ENCODE measurements at places on chromosomes 2 and 18.

GRCh38 chr2:239788576-239789098, 236.5 kb downstream of the NDUFA10 start:
- no peak for DNase-seq

- DNase-seq: no peak
These were observed 17.3 kb downstream of the GRHL1 start for GRCh38 chr2:9968553-9969497.

- no peak for DNase-seq
These were observed 11.6 kb upstream of the TAF1B start for GRCh38 chr2:9831670-9832069.

- DNase-seq: no peak
These were observed 15.9 kb upstream of the LRRTM4 start for GRCh38 chr2:77538031-77538430.

DNA sequence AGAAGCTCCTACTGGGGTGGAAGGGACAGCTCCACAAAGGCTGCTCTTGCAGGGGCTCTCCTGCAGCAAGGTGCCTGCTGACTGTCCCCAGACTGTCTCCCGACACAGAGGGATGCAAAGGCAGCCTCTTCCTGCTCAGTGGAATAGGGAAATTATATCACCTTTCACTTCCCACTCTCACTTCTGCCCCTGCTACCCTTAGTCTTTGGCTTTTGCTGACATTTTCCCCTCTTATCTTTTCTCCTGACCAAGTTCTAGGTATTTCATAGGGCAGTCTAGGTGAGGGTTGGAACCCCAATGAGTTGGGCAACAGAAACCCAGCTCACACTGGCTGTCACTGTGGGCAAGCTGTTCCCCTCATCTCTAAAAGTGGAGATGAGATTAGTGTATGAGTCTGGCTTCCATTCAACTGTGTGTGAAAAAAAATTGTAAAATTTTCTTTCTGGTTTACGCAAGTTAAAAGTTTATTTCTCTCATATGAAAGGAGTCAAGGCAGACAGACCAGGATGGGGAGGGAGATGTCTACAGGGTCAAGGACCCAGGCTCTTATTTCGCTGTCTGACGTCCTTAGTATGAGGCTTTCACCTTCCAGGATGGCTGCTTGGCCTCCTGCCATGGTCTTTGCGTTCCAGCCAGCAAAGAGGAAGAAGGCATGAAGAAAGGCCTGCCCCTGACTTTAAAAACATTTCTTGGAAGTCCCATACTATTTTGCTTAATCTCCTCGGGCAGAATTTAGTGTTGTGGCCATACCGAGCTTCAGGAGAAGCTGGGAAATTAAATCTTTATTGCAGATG, 7.5 kb upstream of the MOCOS start:
- DNase-seq: no peak

GRCh38 chr18:62485684-62486083, 37.1 kb upstream of the ZCCHC2 start:
- no peak for DNase-seq

DNA sequence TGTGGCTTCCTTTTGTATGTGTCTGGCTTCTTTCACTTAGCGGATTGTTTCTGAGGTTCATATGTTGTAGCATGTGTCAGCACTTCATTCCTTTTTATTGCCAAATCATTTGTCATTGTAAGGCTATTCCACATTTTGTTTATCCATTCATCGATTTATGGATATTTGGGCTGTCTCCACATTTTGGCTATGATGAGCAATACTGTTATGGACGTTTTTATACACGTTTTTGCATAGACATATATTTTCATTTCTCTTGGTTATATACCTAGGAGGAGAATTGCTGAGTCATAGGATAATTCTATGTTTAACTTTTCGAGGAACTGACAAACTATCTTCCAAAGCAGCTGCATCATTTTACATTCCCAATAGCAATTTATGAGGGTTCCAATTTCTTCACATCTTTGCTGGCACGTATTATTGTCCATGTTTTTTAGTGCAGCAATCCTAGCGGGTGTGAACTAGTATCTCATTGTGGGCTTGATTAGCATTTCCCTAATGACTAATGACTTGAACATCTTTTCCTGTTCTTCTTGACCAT, 48.1 kb upstream of the TBC1D8 start:
- DNase-seq: no peak

DNA sequence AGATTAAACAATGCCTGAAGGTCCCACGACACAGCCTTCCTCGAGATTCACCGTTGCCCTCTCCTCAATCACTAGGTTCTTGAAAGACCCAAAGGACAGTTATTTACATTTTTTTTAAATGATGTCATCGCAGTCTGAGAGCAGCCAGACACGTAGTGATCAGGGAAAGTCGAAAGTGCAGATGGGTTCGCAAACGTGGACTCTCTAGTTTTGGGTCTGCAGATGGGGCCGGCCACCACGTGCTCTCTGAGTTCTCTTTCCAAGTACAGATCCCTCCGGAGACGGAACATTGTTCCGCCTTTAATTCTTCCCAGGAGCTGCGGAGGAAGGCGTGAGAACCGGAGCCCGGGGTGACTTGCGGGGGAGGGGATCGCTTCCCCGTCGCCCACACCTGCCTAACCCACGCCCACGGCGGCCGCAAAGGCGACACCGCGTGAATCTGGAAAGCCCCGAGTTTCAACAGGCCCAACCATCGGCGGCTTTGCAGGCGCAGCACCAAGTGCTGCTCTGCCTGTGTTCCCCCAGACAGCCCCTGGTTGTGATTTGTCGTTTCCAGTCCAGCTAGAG, 54.3 kb downstream of the PKDCC start:
- DNase-seq: peak; percentile 89

- no peak for DNase-seq
These were observed 428.2 kb upstream of the ETAA1 start for GRCh38 chr2:66968946-66969345.

DNA sequence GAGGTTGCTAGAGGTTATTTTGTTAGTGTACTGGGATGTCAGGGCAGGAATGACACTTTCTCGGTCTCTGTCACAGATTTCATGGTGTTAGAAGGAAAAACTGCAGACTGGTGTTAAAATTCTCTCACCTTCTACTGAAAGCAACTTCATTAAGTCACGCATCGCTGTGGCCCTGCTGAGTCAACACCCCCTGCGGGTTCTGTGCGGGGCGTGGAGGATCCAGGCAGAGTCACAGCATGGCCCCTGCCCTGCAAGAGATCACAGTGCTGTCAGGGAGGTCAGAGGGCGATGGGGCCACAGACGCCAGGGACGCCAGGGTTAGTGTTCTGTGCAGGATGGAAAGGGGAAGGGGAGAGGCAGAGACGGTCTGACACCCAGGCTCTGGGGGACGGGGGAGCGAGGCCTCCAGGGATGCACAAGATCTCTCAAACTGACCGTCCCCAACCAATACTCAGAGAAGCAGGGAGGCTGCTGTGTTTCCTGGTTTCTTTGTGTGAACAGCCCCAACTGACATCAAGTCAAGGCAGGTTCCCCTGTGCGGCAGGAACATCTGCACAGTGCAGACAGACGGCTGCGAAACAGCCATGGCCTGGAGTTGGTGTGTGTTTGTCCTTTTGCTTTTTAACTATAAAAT, 354.9 kb upstream of the SALL3 start:
- no peak for DNase-seq

GRCh38 chr2:56128235-56128634, 55.6 kb upstream of the CCDC85A start:
- DNase-seq: no peak

GRCh38 chr2:174247474-174248186, 702 bp downstream of the OLA1 start:
- DNase-seq: no peak

DNA sequence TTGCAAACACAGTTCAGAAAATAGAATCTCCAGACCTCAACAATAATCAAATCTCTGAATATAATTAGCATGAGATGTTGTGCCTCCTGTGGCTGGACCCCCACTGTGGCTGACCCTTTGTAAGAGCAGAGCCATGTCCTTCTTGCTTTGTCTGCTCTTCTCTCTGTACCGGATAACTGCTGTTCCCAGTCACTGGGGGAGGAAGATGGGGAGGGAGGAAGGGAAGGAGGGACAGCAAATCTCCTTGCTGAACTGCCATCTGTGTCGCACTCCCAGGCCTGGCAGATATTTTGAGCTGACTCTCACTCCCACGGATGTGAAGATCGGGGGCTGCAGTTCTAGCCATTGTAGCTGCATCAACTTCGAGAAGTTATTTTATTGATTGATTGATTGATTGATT, 319.0 kb upstream of the CXCR4 start:
- no peak for DNase-seq

DNA sequence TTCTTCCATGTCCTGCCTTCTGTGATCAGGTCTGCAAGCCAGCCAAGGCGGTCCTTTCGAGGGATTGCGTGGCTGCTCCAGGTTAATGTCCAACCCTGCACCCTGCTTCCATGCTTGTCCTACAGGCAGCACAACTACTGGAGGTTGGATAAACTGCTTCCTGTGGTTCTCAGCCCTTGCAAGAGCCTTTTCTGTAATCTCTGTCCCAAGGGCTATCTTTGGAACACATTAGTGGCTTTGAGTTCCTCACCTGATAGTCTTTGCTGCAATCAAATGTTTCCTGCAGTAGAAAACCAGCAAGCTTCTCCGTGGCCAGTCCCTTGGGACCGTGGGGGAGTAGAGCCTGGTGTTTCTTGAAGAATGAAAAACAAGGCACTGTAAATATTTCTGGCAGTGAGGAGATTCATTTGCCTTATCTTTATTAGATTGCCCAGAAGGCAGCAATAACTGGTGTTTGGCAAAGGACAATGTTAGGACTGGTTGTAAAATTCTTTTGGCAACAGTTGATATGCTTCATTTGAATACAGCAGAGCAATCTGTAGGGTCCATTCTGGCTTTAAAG, 214.4 kb downstream of the FHOD3 start:
- DNase-seq: no peak

DNA sequence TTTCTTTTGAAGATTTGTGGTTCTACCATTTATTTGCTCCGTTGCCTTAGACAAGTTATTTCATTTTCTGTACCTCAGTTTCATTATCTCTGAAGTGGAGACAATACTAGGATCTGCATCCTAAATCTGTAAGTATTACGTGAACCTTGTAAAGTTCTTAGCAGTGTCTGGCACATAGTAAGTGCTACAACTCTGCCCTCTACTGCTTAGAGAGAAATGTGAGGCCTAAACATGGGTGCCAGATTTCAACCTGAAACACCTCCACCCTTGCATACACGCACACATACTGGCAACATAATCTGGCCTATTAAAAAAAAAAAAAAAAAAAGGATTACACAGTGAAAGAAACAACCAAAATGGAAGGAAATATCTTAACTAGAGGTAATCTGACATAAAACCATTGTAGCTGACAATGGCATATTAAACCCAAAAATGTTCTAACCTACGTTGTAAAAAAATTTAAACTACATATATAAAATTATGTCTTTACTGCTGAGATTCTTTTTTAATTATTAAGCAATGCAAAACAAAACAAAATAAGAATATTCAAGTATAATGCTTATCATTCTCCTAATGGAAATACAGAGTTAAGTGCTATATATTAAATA, 132.6 kb downstream of the MAP2 start:
- no peak for DNase-seq

DNA sequence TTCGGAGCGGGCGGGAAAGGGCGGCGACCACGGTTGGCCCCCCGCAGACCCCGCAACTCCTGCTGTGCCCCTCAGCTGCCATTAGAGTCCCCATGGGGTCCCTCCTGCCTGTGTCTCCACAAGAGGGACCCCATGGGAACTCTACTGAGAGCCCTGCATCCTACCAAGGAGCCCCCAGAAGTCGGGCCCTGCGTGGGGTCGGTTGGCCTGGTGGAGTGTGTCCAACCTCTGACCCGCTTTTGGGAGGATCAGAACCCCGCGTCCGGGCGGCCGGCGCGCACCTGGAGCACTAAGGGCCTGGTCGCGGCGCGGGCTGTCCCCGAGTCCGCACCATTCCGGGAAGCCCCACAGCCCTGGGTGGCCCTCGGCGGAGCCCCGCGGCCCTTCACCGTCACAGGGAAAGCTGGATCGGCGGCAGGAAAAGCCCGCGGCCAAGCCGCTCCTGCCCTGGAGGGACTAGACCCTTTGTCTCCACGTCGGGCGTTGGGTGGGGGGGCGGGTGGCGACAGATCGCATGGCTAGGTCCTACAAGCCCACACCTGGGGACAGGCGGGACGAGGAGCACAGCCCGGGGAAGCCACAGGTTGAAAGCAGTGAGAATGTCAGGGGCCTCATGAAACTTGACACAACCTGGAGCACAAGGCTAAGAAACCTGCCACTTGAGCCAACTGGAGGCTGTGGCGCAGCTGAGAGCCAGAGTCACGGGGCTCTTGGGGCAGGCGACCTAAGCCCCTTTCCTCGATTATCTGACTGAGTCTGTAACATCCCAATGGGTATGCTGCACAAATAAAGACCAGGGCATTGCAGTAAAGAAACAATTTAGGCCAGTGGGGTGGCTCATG, 11.2 kb upstream of the CXXC1 start:
- DNase-seq: no peak

DNA sequence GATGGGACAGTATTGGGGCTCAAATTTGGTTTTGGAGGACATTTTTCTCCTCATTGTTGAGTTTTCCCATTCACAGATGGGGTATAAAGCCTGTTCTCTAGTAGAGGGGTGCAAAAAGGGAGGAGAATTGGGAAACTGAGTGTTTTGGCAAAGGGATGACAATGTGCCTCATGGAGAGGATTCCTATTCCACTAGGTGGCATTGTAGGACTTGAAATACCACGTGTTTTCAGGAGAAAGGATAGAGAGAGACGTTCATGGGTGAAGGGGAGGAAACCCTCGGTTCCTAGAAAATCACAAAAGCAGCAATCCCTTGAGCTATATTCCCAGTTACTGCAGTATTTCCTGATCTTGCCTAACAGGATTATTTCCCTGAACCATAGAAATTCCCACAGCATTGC, 113.7 kb upstream of the SRD5A2 start:
- DNase-seq: no peak

- no peak for DNase-seq
These were observed 146.1 kb upstream of the OTOS start for GRCh38 chr2:240286596-240286995.

GRCh38 chr2:190972846-190973245, 41.1 kb downstream of the STAT1 start:
- no peak for DNase-seq

- no peak for DNase-seq
These were observed 144.1 kb downstream of the PRPF40A start for GRCh38 chr2:152573168-152573567.

DNA sequence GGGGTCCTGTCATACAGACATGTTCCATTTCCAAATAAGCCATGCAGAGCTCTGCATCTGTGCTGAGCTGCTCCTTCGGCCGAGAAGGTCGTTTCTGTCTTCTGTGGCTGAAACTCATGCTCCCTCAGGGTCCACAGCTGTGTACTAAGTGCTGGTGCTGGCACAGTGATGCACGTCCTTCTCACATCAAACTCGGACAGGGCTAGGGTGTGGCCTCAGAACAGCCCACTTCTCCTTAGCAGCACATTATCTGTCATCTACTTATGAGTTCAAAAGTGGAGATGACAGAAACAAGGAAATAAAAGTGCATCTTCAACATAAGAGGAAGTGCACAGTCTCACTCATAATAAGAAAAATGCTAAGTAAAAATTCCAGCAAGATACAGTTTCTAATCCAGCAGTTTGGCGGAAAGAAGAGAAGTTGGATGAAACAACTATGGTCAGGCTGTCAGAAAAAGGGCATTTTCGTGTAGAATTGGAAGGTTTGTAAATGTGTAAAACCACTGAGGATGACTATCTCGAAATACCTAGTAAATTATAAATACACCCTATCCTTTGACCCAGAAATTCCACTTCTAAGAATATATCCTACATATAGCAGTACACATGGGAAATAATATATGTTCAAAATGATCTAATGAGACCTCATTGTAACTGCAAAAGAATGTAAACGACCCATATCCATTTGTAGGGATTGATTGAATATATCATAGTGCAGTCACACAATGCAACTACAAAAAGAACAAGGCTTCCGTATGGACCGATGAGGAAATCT, 53.7 kb upstream of the APCDD1 start:
- no peak for DNase-seq

- DNase-seq: no peak
These were observed 552.0 kb upstream of the NRP2 start for GRCh38 chr2:205130111-205130829.

Measured in stimulated activated CD8-positive, alpha-beta memory T cell treated with anti-CD3 and anti-CD28 coated beads, Interleukin-15, amount 100 ng/mL, for 1 hour (primary cell).